Vagina (tissue), 2 donors: ENCODE measurements at places on chromosomes 2 and 18.

GRCh38 chr18:47150029-47150823, at the start of gene HDHD2:
Gene HDHD2, minus strand, starts transcription at chr18:47150500. Its CDS starts 14,061 bp downstream, at chr18:47136439.
- no peak for DNase-seq

GRCh38 chr2:129913695-129914495, 65.6 kb upstream of the RAB6C start:
- DNase-seq, result peak; percentile 88

- DNase-seq, result no peak
Observed at GRCh38 chr2:36172824-36173223, 182.8 kb upstream of the CRIM1 start.

DNA sequence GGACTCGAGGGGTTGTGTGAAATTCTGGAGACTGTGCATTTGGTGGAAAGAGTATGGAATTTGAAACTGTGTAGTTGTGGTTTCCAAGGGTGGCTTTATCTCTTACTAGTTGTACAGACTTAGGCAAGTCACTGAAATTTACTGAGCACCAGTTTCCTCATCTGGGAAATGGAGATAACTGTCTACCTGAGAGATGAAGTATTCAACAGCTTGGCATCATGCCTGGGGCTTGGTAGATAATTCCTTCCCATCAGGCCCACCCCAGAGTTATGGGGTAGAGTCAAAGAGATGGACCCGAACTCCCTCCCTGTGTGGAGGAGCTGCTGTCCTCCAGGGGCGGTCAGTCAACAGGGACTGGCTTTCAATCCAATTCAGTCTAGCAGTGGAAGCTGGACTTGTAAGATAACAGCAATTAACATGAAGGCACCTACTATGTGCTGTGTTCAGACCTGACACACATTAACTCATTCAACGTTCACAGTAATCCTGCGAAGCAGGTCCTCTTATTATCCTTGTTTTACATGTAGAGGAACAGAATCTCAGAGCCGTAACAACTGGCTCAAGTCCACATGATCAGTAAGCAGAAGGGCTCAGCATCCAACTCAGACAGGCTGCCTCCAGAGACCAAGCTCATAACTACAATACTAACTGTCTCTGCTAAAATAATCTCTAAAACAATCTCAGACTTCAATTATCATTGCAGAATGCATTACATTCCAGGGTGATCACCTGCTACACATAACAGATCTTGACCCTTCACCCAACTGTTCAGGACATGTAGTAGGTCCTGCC, 432.1 kb downstream of the LPIN1 start:
- DNase-seq, result no peak

DNA sequence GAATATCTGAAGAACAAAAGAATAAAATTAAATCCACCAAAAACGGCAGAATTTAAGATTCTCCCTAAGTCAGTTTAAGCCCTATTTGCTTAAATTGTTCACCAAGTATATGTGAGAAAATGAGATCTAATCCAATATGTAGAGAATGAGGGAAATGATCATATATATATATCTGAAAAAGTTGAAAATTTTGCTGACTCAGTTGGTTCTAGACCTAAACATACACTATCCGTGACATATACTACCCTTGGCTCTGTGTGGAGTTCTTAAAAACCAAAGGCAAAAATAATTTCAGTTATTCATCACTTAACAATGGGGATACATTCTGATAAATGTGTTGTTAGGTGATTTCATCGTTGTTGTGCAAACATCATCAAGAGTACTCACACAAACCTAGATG, 7.3 kb downstream of the SS18 start:
- no peak for DNase-seq

- no peak for DNase-seq
Observed at GRCh38 chr2:165401285-165401852, 68.1 kb upstream of the CSRNP3 start.

- no peak for DNase-seq
Observed at GRCh38 chr2:64245631-64246030, 101.4 kb upstream of the PELI1 start.

GRCh38 chr2:62029910-62030309, 124.4 kb downstream of the COMMD1 start:
- no peak for DNase-seq

DNA sequence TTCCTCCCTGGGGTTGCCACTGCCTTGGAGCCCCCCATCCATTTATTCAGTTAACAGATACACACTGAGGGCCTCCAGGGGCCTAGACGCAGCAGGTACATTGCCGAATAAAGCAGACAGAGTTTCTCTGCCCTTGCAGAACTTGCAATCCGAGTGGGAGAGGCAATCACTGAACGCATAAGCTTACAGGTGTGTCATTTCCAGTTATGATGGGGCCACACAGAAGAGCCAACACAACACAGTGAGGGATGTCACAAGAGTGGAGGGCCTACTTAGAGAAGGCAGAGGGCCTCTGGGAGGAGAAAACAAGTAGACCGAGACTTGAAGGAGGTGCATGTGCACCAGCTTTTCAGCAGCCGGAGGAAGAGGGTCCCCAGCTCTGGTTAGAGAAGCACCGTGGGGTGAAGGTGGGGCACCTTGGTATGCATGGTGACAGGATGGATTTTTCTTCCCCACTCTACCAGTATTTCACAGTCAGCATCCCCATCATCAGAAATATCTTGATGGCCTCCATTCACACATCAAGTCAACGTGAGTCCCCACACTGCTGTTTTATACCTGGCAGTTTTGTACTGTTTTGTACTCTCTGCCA, 150.9 kb downstream of the SMAD7 start:
- no peak for DNase-seq

GRCh38 chr2:43321446-43321845, 95.0 kb upstream of the ZFP36L2 start:
- no peak for DNase-seq

GRCh38 chr2:203072371-203072770, 57.7 kb downstream of the NBEAL1 start:
- no peak for DNase-seq

DNA sequence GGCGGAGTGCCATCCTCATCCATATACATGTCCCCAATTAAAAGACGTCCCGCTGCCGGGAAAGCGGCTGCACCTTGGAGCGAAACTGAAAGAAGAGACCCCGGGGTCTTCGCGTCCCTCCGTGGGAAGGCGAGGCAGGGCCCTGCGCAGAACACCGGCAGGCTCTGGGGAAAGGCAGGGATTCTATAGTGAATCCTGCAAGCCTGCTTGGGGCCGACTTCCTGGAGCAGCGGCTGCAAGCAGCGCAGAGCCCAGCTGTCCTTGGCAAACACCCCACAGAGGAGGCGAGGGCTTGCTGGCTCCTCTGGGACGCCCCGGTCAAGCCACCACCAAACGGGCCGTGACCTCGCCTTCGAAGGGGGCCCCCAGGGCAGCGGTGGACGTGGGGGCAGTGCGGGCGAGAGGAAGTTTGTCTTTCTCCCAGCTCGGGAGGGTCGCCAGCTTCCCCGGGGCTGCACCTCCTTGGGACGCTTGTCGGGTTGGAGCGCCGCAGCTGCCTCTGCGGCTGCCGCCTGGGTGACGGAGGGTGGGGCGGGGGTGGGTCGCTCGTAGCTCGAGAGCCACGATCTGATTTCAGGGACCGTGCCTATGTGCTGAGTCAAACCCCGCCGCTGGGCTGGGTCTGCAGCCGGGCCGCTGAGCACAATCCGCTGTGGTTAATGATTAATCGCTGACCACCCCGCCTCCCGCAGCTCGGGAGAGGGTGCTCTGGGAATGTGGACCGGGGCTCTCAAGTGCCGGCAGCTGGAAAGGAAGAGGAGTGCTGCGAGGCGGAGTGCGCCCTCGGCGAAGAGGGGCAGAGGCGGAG, 486 bp upstream of the GPR39 start:
- DNase-seq, result no peak

DNA sequence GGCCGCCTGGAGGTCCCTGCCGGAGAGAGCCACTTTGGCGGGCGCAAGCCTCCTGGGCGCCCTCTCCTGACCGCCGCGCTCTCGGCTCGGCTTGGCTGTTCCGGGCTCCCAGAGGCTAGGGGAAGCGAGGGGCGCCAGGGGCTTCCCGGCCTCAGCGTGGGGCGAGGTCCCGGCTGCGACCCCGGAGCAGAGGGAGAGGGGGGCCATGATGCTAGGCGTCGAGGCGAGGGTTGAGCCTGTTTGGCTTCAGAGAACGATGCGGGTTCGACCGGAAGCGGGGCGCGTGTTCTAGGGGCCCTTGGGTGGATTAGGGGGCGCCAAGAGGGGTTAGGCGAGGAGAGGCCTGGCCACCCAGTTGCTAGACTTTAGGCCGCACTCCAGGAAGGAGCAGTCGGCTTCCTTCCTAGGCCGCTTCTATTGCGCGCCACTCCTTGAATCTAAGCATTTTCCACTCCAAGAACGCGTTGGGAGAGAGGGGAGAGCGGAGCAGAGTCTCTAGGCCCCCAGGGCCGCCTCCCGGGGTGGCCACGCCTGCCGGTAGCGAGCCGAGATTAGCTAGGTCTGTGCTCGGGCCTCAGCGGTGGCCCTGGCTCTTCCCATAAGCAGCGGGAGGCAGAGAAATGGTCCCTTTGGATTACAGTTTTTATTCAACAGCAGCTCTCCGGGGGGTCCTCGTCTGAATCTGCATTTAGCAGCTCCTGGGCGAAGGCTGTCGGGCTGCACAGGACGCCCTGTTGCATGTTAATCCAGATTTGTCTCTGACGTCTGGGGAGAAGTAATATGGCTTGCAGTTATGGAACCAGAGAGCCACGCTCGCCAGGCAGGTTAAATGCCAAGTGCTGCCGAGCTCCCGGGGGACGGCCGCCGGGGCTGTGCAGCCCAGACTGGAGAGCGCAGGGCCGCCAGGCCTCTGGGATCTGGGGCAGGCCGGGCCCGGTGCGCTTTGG, 11.3 kb downstream of the MEIS1 start:
- no peak for DNase-seq

DNA sequence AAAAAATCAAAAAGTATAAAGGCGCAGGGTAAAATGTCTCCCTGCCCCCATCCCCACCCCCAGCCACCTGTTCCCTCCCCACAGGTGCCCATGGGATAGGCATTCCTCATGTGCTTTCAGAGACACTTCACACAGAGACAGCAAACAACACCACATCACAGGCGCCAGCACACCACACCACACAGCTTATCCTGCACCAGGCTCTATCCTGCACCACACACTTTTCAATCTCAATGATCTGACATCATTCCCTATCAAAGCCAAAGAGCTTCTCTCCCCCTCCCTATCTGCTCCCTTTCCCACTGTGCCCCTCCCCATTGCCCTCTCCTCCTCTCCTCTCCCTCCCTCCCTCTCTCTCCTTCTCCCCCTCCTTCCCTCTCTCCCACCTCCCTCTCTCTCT, 15.5 kb downstream of the FAM178B start:
- DNase-seq, result no peak

DNA sequence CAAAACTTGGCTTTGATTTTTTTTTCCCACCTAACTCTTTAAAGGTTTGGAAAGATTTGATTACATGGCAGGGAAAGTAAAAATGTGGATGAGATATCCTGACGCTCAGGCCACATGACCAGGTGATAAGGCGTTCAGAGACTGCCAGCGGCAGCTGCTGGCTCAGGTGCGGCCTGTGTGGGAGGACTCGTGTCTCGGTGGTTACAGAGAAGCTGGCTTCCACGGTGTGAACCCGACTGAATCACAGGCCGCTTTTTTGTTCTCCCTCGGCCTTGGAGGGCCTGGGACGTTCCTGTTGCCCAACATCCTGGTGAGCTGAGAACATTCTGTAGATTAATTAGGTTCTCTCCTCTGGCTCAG, 124.2 kb upstream of the ZNF516 start:
- no peak for DNase-seq

DNA sequence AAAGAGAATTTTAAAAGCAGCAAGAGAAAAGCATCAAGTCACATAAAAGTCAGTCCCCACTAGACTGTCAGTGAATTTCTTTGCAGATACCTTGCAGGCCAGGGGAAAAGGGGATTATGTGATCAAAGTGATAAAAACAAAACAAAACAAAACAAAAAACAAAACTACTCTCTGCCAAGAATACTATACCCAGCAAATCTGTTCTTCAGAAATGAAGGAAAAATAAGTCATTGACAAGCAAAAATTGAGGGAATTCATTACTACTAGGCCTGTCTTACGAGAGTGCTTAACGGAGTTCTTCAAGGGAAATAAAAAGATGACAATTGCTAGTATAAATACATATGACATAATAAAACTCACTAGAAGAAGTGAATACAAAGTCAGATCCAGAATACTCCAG, 245.5 kb upstream of the CHST9 start:
- no peak for DNase-seq

- DNase-seq, result no peak
Observed at GRCh38 chr18:2459886-2460285, 111.4 kb downstream of the METTL4 start.

DNA sequence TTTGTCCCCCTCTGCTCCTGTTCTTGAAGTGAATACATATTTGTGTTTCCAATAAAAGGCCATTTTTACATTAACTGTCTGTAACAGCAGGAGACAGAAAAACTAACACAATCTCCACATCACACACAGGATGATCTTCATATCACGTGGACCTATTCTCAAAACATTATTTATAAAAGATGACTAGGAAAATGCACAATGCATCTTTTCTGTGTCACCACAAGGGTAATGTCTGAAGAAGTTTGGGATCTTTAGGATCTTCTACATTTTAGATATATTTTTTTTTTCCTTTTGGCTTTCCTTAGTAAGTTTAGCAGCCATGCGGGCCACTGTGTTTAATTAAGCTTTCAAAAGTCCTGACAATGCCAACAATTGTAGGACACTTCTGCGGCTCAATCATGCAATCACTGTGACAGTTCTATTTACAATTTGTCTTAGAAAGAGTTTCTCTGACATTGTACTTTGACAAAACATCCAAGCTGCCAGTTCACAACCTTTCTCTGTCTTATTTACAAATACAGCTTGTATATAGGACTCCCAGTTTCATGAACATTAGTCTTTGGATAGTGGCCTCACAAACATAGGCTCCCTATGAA, 12.3 kb downstream of the BCL11A start:
- no peak for DNase-seq

DNA sequence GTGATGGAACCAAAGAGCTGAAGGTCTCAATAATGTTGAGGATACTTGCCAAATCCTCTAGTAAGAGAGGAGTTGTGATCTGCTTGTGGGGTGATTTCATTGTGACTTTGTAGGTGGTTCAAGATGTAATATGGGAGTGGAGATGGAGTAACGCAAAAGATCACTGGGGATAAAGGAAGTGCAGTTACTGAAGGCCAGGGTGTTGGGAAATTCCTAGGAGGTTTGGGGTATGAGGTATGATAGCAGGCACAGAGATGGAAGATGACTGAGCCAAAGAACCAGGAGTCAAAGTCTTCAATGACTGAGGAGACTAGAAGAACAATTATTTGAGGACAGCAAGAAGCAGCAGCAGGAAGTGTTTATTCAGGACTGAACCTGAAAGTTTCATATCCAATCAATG, 222.6 kb downstream of the NCKAP5 start:
- no peak for DNase-seq

DNA sequence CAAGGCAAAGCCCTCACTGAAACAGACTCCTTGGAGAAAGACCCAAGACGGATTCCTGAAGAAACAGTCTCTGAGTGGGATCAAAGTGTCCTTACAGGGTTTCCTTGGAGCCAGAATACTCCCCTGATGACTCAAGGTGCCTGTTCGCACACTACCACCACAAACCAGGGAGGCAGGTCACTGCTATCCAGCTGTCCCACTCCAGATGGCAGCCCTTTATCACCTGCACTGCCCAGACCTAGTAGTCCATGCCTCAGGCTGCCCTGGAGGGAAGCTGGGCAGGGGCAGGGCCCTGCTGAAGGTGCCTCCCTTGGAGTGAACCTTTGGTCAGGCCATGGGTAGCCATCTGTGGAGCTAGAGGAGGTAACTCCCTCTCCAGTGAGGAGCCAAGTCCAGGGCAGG, 34.1 kb downstream of the TRABD2A start:
- DNase-seq, result no peak

- no peak for DNase-seq
Observed at GRCh38 chr18:54280220-54280569, 10.9 kb downstream of the POLI start.

GRCh38 chr18:64380117-64380516, 231.2 kb upstream of the LINC00305 start:
- no peak for DNase-seq
